ENCODE measurements at places on chromosomes 3 and 15. TPM values are rescaled to one million over a fixed set of nuclear protein-coding genes. Genes with fewer than 3 reads are reported as not detected.

DNA sequence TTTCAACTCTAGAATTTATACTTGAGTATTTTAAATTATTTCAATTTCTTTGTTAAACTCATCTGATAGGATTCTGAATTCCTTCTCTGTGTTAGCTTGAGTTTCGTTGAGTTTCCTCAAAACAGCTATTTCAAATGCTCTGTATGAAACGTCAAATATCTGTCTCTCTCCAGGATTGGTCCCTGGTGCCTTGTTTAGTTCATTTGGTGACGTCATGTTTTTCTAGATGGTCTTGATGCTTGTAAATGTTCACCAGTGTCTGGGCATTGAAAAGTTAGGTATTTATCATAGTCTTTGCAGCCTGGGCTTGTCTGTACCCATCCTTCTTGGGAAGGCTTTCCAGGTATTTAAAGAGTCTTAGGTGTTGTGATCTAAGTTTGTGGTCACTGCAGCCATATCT, 151.1 kb downstream of the KCNAB1 start:
- ATAC-seq: no peak

GRCh38 chr15:91113030-91113429, 13.0 kb downstream of the SV2B start:
- ATAC-seq: no peak

GRCh38 chr3:149426325-149426724, 48.2 kb upstream of the TM4SF4 start:
- ATAC-seq: no peak

DNA sequence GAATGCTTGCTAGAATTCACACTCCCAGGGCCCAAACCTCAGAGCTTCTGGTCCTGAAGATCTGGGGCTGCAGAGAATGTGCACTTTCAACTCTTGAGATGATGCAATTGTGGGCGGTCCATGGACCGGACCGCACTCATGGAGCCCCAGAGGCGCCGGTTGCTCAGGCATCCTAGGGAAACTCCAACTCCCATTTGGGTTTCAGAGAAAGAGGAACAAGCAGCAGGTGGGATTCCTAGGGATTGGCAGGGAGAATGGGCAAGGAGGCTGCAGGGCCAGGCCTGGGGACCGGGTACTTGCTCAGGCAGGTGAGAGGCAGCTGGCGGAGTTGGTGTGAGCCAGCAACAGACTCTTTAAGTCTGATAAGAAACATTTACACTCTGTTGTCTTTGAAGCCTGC, 3.5 kb downstream of the NOX5 start:
- ATAC-seq: no peak

DNA sequence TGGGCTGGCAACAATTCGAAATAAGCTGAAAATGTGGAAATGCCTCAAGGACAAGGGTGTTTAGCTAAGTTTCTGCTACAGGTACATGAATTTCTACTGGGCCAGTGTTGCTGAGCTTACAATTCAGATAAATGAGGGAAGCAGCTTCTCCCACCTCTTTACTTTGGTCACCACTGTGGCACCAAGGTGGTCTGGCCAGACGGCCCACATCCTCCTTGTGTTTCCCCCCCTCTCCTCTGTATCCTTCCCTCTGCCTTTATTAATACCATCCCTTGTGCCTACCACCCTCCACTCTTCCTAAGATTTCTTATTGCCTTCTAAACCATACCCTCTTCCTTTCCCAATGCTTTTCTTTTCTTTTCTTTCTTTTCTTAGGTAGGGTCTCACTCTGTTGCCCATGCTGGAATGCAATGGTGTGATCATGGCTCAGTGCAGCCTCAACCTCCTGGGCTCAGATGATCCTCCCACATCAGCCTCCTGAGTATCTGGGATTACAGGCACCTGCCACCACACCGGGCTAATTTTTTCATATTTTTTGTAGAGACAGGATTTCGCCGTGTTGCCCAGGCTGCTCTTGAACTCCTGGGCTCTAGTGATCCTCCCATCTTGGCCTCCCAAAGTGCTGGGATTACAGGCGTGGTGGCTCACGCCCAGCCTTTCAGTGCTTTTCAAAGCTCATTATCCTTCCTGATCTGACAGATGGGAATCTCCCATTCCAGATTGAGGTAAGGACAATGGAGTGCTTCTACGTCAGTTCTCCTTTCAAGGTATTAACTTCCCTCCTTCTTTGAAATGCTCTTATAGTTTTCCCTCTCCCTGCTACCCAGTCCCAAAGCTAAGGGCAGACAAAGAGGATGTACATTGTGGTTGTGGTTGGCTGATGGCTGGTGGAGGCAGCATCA, 14.8 kb downstream of the ANXA2 start:
- no peak for ATAC-seq

- ATAC-seq: no peak
These were observed 61.3 kb downstream of the KLHL25 start for GRCh38 chr15:85733416-85733815.

DNA sequence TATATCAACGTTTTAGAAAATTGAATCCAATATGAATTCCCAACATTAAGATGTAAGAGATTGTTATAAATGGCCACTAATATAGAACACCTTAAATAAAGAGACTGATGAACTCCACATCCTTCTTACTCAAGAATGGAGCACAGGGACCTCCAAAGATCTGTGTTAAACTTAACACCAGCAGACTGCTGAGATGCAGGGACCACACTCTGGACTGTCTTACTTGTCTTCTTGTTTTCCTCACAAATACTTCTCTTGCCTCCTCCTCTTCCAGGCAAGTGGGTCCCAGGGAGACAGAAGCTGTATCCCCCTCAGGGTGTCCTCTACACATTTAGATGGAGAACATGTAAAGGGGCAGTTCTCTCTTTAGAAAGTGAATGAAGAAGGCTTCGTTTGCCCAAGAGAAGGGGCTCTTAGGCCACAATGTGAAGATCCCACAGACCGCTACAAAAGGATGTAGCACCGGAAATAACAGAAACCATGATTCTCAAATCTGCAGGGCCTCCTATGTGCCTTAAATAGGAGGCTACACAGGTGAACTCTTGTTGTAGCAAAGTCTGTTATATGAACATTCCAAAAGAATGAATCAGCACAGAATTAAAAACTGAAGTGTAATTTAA, 52.2 kb downstream of the SATB1 start:
- no peak for ATAC-seq

DNA sequence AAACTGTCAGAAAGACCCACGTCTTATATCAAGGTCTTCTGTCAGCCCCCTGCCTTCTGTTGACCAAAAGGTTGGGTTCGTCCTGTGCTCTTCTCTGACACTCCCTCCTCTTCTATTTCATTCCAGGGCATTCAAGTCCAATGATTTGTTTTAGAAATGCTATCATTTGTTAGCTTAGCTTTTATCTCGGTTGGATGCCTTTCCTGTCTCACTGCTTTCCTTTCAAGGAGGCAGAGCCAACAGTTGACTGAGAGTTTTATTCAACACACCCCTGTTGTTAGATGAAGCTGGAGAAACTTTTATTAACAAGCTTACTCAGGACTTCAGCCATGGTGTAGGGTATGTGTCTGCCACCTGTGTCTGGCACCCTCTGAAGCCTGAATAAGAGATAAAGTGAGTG, 112.0 kb upstream of the SLC7A14 start:
- ATAC-seq: no peak

Gene NUP210
- total RNA-seq: 6.2 TPM

Gene SLCO2A1
- 10.4 TPM for total RNA-seq

GRCh38 chr3:29486096-29486495, 205.2 kb downstream of the RBMS3 start:
- ATAC-seq: peak; percentile 80

Gene KLF15
- 92.6 TPM for total RNA-seq

Gene IQGAP1
- 210 TPM for total RNA-seq

GRCh38 chr15:97745481-97746071, 214.9 kb upstream of the ARRDC4 start:
- ATAC-seq: no peak

GRCh38 chr3:71103430-71103921, 480.1 kb downstream of the FOXP1 start:
- no peak for ATAC-seq

GRCh38 chr3:140636406-140637138, 41.3 kb upstream of the TRIM42 start:
- no peak for ATAC-seq

DNA sequence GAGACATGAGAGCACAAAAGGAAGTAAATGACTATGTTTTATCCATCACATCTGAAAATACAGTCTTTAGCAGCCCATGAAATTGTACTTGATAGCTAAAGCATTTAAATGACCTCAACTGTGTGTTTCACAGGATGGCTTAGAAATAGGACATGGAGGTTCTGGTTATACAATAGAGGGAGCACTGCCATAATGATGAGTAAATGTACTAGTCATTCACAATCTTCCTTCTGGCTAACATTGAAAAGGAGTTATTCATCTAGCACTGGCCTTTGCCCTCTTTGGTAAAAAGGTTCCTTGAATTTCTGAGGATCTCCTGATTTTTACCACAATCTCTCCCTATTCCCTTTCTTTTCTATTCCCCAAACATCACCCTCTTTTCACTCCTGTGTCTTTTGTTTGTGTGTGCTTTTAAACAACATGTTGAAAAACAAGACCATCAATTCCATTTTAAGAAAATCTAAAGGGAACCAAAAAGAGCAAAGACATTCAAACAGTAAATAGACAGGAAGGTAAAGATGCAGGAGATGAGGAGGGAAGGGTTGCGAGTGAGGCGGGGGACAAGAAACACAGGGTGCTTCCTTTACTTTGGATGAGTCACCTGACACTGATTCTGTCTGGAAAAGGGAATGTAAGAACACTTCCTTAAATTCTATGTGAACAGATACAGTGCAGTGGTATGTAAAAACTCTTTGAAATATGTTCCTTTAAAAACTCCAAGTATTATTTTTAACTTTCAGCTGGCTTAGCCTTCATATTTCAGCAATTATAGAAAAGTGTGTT, 619.0 kb downstream of the MECOM start:
- no peak for ATAC-seq

GRCh38 chr3:67377299-67377698, 277.1 kb downstream of the SUCLG2 start:
- ATAC-seq: no peak

- ATAC-seq: no peak
These were observed 614.4 kb downstream of the FHIT start for GRCh38 chr3:60636846-60637245.

DNA sequence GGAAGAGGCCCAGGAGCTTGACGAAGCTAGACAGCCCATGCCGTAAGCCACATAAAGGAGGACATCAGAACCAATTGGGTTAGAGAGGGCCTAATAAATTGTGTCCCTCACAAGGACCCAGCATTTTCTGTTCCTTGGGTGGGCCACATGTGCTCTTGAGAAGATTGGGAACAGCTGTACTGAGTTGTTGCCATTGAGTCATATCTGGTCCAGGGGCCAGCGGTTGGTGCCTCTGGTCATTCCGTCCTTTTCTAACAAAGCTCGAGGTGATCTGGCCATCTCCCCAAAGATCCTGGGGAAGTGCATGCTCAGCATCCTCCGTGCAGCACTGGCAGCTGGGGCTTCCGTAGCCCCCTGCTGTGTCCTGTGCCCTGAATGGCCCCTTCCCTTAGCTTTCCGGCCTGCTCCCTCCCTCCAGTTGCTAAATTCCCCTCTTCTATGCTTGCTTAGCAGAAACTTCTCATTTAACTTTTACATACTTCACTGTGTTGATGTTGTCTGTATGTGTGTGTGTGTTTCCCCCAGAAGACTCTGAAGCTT, 73.0 kb downstream of the EEFSEC start:
- no peak for ATAC-seq

DNA sequence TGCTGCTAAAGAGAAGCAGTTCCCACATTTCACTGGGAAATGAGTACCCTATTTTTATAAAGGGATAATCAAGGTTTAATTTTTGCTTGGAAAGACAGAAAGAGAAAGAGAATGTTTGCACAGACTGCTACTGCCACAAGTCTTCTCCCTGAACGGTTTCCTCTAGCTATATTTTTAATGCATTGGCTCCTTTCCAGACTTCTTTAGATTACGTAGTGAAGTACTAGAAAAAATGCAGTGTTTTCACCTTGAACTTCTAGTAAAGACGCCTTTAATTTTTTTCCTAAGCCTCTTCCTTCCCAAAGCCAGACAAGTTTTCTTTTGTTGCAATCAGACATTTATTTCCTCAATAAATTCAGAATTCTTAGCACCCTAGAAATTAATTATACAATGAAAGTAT, 248.3 kb upstream of the CCDC54 start:
- no peak for ATAC-seq

DNA sequence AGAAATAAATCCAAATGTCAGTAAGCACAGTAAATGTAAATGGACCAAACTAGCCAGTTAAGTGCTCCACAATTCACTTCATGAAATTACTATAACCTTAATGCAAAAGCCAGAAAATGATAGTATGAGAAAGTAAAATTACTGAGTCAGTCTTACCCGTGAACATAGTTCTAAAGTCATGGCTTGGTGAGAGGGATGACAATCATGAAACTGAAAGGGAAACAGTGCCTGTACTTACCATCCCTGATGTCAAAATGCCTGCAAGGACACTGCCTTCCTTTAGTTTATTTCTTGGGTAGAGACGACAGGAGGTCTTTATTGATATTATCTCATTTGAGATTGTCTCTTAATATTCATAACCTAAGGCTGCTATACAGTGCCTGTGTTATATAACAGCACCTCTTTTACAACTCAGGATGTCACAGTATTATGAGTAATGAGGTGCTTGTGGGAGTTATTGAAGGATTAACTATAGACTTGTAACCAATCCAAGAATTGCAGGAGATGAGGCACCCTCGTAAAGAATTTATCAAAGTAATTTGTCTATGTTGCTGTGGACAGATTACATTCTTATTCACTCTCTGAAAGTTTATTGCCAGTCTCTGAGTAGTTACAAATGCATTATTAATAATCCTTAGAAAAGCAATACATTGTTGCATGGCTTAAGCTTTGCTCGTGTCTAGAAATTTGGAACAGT, 142.9 kb upstream of the BFSP2 start:
- no peak for ATAC-seq

GRCh38 chr3:127211118-127212060, 18.5 kb downstream of the PRR23E start:
- ATAC-seq: no peak

DNA sequence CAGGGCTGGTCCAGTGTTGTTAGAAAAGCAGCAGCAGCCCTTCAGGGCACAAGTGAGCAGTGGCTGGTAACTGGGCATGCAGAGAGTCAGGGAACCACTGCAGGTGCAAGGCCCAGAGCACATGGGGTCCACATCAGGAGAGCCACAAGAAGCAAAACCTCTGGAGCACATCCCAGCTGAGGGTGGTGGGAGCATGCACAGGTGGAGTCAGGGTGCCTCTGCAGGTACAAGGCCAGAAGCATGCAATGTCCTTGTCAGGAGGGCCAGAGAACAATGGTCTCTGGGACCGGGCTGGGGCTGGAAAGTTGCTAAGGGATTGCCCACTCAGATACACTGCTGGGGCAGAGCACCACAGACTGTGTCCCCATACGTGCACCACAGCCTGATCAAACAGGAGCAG, 226.1 kb upstream of the UBE2E2 start:
- ATAC-seq: peak; percentile 19

Gene ITIH4
- 4.7 TPM for total RNA-seq

- ATAC-seq: no peak
These were observed 16.4 kb downstream of the TAFA4 start for GRCh38 chr3:68915973-68916372.

DNA sequence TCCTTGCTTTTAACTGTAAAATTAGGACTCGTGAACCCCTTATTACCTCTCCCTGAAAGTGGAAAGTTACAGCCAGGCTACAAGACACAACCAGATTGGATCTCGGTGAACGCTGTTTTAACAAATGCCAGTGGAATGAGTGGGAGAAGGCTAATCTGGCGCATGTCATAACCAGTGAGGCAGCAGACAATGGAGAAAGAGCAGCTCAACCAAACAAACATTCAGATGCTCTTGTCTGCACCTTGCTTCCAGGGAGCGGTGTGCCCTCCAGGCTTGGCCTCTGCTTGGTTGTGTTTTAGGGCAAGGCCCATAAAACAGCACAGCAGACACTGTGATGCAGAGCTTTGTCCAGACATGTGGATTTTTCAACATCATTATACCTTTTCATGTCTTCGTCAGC, 45.9 kb upstream of the ATP1B3 start:
- no peak for ATAC-seq

Gene SMARCC1
- total RNA-seq: 51.9 TPM

Gene FETUB
- total RNA-seq: not detected

Gene CCR5
- 0.23 TPM for total RNA-seq

All from gastroesophageal sphincter (tissue), 4 donors.